ENCODE measurements at places on chromosomes 12 and 14. TPM values are rescaled to one million over a fixed set of nuclear protein-coding genes. Genes with fewer than 3 reads are reported as not detected.

The CCDC196 gene
- total RNA-seq, result not detected

The SLC17A8 gene
- not detected for total RNA-seq

The PTPRB gene
- 3.1 TPM for total RNA-seq

The ARHGEF25 gene
- total RNA-seq, result 27.1 TPM

The SLC4A8 gene
- 7.2 TPM for total RNA-seq

The NOP9 gene
- total RNA-seq, result 29.0 TPM
